ENCODE measurements at places on chromosomes 6 and 20.

DNA sequence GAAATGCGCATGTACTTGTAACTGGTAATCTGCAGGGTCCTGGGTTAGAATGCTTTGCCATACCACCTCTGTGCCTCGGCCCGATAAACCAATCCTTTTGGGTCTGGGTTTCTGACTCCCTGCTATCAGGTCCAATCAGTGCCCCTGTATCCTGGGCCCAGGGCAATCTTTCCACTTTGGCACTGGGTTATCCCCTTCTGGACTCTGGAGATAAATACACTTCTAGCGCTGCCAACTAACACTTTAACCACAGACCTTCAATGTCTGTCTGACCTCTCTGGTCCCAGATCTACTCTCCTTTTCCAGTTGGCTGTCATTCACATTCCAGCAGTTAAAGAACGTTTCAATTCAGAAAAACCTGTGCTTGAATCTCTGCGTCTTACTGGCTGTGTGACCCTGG, 55.3 kb downstream of the DNAAF9 start:
- no peak for DNase-seq

DNA sequence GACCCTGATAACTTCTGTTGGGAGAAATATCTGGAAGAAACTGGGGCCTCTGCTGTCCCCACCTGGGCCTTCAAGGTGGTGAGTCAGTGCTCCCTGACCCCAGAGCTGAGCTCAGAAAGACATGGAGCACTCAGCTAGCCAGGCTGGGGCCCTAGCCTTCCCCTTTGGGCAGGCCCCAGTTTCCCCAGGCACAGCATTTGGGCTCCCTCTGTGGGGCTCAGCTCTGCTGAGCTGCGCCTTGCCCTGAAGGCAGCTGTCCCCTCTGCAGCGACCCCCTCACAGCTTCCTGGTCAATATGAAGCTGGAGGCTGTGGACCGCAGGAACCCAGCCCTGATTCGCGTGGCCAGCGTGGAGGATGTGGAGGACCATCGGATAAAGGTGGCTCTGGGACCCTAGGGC, 24.8 kb upstream of the SGK2 start:
- no peak for DNase-seq

DNA sequence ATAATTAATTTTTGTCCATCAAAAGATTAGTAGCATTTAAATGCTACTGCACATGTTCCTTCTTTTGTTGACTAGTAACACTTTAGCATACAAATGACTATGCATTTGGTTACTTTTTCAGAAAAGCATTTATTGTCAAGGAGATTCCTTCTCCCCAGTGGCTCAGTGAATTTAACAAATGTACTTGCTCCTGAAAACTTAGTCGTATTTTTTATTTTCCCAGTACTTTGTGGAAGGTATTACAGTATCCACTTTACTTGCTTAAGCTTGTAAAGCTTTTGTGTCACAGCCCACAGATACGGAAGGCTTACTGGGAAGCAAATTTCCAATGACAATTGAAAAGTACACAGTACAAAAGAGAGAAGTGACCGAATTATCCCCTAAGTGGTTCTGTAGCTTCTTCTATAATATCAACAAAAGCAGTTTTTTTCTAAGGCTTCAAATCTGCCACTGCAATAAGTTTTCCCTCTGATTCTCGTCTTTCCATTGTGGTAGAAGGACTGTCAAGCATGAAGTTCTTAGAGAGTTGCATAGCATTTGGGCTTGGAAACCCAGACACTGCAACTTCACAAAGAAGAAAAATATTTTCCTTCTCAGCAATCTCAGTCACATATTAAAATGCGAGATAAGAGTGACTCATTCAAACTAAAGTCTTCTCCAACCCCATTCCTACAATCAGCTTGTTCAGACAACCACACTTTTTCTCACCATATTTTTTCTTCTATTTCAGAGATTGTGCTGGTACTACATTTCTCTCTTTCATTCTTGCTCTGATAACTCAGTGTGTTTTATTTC, 431.2 kb downstream of the GRIK2 start:
- DNase-seq, result no peak

DNA sequence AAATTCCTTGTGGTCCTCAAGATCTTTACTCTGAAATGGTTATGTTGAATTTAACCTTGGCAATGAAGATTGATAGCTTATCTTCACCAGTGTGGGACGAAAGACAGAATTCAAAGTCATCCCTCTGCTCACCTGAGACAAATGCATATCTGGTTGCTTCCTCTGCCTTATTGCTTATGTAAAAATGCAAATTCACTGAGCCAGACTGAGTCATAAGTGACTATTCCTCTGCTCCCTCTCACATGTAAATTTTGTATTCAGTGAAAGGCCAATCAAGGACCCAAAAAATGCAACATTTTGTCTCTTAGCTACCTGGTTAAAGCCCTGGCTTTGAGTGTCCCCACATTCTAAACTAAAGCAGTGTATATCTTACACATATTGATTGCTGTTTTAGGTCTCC, 593.1 kb upstream of the GJE1 start:
- DNase-seq, result no peak

DNA sequence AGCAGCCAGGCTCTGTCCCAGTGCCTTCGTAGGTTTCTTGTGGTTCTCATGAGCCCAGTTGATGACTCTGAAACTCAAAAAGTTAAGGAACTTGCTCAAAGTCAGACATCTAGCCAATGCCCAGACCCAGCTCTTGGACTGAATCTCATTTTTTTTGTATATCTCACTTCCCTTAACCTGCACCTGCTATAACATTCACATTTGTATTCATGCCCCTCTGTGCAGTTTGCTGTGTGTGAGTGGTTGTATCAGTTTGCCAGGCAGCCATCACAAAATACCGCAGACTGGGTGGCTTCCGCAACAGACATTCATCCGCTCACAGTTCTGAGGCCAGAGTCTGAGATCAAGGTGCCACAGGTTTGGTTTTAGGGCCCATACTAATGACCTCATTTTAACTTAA, 49.9 kb downstream of the IPCEF1 start:
- no peak for DNase-seq

Measured in stimulated activated CD4-positive, alpha-beta T cell treated with anti-CD3 and anti-CD28 coated beads, Interleukin-1b, Interleukin-23, amount 100 ng/mL, for 1 hour (primary cell).